Hematopoietic multipotent progenitor cell treated with erythropoietin and hydrocortisone succinate and interleukin-3 and kit ligand, for 6 days (in vitro differentiated cells): ENCODE measurements at places on chromosomes 12 and 14.
A peak's percentile ranks its signal among the peaks of the same experiment; 100 is the strongest.

DNA sequence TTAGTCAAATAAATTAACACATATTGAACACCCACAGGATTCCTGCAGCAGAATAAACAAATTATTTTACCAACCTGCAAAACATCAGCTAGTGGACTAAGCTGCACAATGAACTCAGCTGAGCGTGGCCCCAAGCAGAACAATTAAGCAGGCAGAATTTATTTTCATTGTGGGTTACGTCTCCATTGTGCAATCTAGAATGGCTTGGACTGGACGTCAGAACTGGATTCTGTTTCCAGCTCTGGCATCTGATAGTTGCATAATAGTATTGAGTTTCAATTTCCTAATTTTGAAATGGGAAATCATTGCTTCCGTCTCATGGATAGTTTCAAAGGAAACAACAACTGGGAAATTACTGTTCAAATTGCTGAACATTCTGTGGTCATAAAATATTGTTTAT is 35.5 kb upstream of the RERG start:
- DNase-seq, result no peak

DNA sequence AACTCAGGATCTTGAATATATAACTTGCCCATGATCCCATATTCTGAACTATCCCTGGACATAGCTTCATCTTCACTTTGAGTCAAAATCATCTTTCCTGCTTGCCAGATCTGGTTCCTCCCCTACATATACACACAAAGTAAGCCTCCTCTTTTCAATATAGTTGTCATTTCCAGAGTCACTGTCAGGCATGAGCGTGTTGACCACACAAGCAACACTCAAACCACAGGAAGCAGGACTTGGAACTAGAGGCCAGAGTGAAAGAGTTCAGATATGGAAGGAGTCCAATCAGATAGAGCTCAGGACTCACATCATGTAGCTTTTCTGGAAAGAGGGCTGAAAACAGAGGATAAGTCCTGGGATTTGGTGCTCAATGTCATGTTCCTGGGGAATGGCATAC is 1140.6 kb downstream of the BCL11B start:
- DNase-seq, result no peak

GRCh38 chr12:4107436-4107878 is 166.1 kb upstream of the CCND2 start:
- DNase-seq, result peak; percentile 95

GRCh38 chr12:62677355-62677754 is 210.7 kb downstream of the MON2 start:
- no peak for DNase-seq

DNA sequence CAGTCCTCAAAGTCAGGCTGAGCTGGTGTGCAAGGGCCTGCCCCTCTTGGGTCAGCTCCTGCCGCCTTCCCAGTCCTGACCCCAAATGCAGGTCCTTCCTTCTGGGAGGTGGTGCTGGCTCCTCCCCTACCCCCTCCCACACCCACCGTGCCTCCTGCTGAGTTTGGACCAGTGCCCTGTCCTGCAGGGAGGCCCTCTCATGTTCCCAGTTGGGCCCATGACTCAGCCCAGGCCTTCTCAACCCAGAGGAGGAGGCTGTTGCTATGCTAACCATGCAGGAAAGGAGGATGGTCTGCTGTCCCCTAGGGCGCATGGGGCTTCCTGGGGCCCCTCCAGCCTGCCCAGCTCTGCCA is 4.4 kb downstream of the ZBTB42 start:
- peak; percentile 15 for DNase-seq

DNA sequence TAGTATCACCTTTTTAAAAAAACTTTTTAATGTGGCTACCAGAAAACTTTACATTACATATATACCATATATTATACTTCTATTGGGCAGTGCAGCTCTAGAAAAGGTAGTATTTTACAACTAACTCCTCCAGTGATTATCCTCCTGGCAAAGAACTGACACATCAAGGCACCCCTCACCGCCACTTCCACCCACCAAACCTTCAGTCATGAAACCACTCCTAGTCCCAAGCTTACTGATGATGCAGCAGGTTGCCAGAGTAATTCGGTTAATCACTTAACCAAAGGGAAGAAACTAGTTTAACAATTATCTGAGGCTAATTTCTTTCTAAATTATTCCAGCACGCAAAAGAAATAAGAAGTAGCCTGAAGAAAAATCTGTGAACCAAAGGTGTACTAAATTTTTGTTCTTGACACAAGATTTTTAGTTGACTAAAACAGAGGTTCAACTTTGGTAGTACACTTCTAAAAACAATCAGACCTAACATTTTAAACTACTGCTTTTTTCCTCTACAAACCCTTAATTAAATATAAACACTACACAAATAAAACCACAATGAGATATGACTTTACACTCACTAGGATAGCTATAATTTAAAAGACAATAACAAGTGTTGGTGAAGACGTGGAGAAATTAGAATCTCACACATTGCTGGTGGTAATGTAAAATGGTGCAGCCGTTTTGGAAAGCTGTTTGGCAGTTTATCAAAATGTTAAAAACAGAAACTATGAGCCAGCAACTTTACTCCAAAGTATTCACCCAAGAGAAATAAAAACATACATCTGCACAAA is 16.7 kb downstream of the SPPL3 start:
- DNase-seq, result no peak

DNA sequence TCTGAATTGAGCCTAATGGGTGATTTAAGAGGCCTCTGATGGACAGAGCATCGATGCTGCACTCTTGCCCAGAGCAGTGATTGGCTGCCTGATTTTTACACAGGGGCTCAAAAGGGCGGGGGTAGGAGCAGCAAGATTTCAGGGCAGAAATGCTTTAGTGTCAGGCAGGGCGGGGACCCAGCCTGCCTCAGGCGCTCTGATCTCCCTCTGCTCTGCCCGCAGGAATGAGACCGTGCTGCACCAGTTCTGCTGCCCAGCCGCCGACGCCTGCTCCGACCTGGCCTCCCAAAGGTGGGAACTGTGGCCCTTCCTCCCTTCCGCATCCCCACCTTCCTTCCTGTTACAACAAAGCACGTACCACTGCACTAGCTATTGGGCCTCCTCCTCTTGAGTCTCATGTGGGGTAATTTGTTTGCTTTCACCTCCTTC is 32.4 kb downstream of the IQSEC3 start:
- DNase-seq, result no peak

- peak; percentile 74 for DNase-seq
These were observed 366.5 kb upstream of the OR4E1 start for GRCh38 chr14:22039938-22040780.

DNA sequence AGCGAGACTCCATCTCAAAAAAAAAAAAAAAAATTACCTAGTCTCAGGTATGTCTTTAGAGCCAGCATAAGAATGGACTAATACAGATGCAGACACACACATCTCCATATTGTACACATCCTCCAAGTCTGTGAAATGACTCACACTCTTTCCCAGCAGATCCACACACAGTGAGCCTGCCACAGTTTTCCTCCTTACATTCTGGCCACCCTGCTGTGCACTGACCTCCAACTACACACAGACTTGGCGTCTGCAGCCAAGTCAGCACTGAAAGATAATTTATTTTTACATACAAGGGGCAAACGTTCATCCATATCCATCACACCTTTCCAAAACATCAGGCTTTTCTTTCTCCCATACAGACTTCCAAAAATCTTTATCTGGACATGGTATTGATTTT is 115.9 kb downstream of the SLC25A21 start:
- no peak for DNase-seq

GRCh38 chr12:126843915-126844669 is 1422.9 kb upstream of the TMEM132C start:
- DNase-seq, result no peak

GRCh38 chr12:5213990-5214389 is 170.3 kb downstream of the KCNA5 start:
- no peak for DNase-seq
